ENCODE measurements at places on chromosomes 11 and 22.

- no peak for DNase-seq
Observed at GRCh38 chr11:22467248-22467647, 129.1 kb downstream of the SLC17A6 start.

DNA sequence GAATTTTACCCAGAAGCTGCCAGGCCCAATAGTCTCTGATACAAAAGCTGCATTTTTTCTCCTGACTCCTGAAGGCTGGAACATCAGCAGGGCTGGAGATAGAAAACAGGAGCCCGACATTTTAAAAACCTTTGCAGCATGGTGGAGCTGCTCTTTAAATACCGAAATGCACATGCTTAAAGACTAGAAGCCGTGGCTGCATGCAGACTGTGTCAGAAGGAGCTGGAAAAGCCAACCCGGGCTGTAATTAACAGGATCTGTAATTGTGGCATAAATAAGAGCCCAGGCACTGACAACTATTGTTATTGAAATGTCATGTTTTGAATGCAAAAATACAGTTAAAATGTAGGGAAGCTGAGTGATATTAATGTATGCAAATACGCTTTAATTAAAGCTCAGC, 304.9 kb upstream of the PLET1 start:
- DNase-seq, result no peak

DNA sequence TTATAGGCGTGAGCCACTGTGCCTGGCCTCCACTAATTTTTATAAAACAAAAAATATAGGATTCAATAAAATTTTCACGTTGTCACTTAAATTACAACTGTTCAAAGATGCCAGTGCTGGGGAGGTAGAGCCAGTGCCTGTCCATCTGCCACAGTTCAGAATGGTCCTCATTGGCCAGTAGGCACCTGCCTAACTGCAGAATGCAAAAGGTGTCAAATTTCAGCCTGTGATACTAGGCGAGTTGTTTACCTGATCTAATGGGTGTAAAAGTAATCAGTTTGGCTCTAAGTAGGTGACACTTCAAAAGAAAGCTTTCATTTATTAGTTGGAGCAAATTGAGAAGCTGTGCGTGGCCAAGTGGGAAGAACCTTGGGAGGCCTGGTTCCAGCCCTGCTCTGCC, 2.4 kb downstream of the SMARCB1 start:
- no peak for DNase-seq

- no peak for DNase-seq
Observed at GRCh38 chr11:67639438-67639859, at the start of gene TBX10. Gene TBX10 (minus strand): TSS chr11:67639763. CDS start chr11:67639472, 291 bp downstream.

DNA sequence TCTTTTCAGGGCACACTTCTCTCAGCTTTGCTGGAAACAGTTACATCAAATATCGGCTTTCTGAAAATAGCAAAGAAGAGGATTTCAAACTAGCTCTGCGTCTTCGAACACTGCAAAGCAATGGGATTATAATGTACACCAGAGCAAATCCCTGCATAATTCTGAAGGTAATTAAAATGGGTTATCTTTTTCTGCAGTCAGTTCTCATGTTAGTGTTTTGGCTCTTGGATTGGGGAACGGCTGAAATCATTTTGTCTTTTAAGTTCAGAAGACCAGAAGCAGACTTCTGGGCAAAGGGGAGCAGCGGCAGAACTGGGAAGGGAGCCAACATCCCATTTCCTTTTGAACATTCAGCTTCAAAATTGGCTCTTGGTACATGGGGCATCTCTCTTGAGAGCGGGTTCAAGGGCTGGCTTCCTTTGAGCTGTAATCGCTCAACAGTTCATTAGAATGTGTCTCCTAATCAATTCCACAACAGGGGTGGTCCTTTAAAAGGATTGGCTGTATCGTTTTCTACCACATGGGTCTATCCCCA, 110.2 kb upstream of the MTNR1B start:
- no peak for DNase-seq

- no peak for DNase-seq
Observed at GRCh38 chr11:18384157-18384641, 10.2 kb upstream of the LDHA start.

DNA sequence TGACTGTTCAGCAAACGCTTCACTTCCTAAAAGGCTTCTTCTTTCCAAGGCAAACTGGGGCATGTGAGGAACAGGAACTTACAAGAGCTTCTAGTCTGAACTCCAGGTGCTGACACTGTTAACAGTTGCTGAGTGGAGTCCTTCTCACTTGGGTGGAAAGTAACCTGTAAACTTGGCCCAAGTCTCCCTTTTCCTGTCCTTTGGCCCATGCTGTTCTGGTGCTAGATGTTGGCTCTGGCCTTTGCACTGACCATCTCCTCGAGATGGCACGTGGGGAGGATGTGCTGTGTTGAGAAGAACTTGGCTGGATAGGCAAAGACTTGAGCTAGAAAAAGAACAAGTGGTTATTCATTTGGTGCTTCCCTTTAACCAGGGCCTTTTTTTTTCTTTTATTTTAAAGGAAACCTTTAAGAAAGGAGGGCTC, 53.6 kb downstream of the PTPRJ start:
- no peak for DNase-seq

DNA sequence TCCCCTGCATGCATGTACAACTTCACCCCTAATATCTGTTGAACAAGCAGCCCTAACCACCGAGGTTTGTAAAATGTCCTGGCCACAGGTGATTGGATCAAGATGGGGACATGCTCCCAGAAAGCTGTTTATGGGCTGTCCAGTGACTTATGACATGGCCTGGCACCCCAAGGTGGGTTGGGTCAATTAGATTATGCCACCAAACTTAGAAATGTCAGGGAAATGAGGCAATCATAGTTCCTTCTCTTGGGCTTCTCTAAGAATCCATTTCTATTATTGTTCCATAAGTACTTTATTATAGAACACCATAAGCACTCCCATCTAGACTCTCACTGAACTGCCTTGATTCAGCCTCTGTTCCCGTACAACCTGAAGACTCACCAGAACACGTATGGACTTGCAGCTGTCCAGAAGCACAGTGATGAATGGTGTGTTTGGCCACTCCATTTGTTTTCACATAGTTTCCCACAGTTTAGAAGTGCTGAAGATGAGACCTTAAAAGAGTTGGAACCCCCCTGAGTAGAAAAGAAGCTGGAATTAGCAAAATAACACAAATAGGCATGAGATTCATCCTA, 45.5 kb upstream of the OLFML1 start:
- no peak for DNase-seq

DNA sequence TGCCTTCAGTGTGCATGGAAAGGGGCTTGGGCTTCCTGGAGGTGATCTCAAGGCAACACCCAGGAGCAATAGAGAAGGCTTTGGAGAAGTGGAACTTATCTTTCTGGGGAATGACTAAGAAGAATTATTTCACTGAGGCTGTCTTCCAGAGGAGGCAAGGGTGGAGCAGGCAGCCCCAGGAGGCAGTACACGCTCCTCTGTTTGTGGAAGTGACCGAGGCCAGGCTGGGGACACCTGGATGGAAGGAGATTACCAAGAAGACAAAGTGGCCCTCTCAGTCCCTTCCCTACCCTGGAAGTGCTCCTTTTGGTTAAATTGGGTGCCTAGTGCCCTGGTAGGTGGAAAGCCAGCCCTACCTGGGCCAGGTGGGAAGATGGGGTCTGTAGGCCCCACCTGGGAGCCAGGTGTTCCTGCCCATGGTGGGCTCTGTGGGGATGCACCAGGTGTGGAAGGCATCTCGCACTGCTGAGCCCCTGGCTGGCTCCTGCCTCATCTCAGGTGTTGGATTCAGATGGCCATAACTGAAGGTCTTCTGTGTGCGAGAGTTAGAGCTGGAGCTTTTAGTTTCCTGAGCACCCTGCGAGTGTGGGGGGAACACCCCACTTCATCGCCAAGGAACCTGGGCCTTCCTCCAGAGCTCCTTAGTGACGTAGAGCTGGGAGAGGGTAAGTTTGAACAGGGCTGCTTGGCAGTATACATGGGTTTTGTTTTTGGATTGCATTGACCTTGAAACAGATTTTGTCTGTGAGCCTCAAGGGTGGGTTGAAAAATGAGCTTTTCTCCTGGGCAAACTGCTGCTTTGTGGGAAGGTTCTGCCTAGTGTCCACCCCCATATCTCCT, 46.1 kb downstream of the MICAL2 start:
- no peak for DNase-seq

DNA sequence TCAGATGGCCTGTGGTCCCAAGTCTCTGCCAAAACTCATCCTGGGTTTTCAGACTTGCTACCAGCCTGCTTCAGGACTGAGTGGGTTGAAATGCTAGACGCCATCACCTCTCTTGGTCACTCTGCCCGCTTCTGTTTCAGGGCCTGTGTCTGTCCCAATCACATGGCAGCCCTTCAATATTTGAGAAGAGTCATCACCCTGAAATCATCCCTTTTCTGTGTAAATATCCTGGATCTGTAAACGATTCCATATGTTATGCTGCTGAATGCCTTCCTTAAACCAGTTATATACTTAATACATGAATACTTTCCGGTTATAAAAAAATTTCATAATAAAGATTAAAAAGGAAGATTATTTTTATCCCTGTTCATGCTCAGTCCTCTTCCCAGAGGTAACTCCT, 39.8 kb upstream of the TLCD5 start:
- no peak for DNase-seq

DNA sequence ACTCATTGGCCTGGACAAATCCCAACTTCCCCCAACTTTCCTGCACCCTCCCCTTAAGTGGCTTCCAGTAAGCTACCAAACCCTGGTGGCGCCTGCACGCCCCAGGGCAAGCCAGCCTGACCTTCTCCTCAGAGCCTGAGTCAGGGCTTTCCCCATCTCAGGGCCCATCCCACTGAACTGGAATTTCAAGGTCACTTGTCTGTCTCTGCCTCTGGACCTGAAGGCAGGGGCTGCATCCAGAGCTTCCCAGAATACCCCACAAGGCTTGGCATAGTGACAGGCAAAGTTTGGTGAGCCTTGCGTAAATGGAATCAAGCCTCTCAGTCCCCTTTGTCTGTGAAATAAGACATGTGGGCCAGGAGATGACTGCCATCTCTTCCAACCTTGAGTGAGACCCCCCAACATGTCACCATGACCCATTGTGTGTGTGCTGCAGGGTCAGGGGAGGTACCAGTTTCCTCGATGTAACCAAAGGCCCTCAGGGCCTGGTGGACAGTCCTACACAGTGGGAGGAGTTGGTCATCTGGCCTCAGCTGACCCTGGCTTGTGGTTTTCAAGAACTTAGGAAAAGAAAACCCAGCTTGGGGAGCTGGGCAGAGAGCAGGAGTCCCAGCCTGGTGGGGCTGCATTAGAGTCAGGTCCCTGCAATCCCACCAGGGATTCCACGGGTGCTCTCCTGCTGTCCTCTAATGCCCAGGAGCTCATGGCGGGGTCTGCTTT, 8.9 kb downstream of the ALX4 start:
- no peak for DNase-seq

GRCh38 chr11:115349335-115350017, 154.7 kb downstream of the CADM1 start:
- no peak for DNase-seq

GRCh38 chr22:38051900-38052862, 5.0 kb upstream of the PICK1 start:
- peak; percentile 68 for DNase-seq

DNA sequence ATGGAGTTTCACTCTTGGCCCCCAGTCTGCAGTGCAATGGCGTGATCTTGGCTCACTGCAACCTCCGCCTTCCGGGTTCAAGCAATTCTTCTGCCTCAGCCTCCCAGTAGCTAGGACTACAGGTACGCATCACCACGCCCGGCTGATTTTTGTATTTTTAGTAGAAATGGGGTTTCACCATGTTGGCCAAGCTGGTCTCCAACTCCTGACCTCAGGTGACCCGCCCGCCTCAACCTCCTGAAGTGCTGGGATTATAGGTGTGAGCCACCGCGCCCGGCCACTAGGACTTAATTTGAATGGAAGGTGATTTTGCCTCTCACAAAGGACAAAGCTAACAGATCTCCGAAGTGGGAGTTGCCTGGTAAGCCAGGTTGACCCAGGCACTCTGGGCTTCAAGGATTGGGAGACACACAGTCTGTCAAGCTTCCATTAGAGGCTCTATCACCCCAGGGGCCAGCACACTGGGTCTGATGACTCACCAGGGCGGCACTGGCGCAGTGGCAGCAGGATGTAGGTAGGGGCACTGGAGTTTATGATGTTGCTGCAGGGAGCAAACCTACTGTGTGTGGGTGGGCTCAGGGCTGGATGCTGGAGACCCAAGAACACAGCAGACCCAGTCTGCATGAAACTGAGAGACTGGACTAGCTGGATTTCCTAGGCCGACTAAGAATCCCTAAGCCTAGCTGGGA, 17.8 kb upstream of the KCTD14 start:
- no peak for DNase-seq

DNA sequence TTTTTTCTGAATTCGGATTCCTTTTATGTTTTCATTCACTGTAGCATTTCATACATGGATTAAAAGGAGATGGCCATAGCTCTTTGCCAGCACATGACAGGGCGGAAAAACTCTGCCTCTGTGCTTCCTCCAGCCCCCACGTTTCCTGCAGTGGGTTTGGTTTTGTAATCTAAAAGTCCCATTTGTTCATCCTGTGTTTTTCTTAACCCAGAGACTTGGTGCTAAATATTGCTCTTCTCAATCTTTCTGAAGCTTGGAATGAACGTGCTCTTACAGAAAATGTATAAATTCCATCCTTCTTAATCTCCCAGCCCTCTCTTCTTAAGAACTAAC, 89.9 kb downstream of the PPP6R3 start:
- no peak for DNase-seq

DNA sequence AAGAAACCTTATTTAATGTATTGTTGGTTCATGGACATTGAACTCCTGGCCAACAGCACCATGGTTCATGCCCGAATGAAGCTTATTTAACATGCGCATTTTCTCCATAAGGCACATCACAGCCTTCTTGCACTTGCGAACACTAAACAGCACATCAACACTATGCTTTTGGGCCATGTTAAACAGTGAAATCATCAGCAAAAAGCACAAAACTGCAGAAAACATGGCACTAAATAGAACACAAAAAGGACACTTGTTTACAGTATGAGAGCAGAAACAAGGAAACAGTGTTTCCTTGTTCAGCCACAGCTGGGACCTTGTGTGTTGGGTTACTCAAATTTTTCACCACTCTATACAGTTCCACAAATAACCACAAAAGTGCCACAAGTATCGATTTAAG, 122.3 kb downstream of the MSANTD4 start:
- no peak for DNase-seq

GRCh38 chr11:65298655-65299179, 15.9 kb upstream of the CDC42EP2 start:
- DNase-seq, result no peak

GRCh38 chr22:43433451-43434274, 21.8 kb downstream of the MPPED1 start:
- DNase-seq, result no peak

- DNase-seq, result no peak
Observed at GRCh38 chr11:70916351-70916750, 336.0 kb downstream of the SHANK2 start.

DNA sequence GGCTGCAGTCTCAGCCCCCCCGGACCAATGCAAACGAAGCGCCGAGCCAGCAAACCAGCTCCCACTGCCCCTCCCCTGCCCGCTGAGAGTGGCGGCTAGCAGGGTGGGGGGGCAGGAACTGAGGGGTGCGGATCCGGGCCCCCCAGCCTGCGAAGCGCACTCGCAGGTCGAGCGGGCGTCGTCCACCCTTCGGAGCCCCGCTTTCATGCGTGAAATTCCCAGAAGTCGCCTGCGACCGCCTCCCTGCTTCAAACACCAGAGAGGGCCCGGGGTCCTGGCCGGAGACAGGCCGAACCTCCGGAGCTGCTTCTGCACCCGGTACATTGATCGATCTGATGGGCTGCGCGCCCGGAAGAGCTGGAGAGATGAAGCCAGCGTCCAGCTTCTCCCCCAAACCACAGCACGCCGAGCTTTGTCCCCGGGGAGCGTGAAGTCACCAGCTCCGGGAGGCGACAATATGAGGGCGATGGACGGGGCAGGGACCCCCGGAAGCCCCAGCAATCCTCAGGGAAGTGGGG, 646 bp upstream of the PATZ1 start:
- DNase-seq, result peak; percentile 63
